ENCODE measurements at places on chromosomes 12 and 14.

DNA sequence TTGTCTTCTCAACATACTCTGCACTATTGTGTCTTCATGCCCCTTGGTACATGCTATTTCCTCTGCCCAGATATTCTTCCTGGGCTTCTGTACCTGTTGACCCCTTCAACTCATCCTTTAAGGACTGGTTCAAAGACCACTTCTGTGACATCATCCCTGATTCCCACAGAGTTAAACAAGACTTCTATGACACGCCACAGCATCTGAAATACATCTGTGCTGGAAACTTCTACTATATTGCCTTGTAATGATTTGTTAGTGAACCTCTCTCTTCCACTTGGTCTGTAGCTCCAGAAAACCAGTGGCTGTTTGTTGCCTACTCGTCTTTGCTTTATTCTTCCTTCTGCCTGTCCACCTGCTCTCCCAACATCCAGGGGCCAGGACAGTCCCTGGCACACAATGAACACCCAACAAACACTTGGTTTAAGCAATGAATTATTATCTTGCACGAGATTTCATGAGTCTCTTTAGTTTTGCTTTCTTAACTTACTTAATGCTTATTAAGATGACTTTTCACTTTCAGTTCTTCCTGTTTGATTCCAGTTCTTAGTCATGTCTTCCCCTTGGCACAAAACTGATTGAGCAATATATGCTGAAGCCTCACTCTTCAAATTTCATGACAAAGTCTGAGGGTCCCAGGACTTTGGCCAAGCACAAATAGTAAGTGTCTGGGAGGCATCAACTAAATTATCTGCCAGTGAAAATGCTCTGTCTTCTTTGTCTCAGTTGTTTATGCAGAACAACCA, 485.9 kb downstream of the APAF1 start:
- no peak for DNase-seq

- no peak for DNase-seq
These were observed 99.9 kb upstream of the MAP1LC3B2 start for GRCh38 chr12:116459011-116459875.

DNA sequence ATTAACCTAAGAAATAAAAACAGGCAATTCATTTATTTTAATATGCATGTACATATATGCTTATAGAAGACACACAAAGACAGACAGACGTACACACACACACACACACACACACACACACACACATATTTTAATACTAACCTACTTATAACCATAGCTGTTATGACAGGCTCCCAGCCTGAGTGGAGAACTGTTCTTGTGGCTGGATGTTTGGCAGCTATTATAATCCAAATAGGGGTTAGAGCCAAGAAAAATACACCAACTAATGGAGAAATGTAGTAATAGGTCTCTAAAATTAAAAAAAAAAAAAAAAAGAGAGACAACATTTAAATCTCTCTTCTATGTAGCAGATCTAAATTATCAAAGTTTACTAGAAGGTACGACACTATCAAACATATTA, 91.8 kb downstream of the SLC41A2 start:
- no peak for DNase-seq

DNA sequence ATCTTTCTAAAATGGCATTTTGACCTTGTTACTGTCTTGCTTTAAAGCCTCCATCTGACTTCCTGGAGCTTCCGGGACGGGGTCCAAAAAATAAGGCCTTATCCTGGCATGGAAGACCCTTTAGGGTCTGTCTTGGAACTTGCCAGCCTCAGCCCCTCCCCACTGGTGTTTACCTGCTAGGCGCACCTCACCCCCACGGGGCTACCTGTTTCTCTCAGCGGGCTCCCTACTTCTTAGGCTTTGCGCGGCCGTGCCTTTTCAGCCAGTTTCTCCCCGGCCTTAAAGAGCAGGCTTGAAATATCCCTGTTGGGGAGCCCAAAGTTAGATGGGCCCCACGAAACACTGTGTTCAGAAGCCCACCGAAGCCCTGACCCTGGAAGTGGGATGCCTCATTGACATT, 5.1 kb downstream of the RTL1 start:
- DNase-seq, result no peak

DNA sequence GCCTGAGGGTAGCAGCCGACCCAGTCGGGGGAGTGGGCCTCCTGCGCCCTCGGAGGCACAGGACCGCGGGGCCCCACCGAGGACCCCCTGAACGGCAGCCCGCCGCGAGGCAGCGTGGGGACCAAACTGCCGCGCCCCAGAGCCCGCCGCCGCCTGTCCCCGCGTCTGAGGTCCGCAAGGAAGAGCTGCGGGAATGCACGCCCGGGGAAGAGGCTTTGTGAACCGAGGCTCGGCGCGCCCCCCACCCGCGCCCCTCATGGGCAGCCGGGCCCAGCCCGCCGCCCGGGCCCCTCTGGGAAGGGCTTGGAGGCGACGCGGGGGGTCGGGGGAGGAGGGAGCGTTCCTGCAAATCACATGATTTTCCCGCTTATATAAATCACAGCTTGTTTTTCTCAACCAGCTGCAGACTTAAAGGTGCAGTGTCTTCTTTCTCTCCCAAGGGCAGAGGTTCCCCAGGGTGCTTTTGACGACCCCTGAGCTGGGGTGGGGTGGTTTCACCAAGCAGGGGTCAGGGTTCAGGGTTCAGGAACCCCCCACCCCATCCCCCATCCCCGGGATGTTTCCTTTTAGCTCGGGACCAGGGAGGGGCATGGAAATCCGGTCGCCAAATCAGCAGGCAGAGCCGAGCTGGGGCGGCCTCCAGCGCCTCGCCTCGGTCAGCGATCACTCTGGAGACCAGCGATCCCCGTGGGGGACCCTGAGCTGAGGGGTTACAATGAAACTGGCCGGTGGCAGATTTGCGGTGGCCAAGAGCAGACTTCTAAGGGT, 44.7 kb upstream of the ATP23 start:
- DNase-seq, result no peak

DNA sequence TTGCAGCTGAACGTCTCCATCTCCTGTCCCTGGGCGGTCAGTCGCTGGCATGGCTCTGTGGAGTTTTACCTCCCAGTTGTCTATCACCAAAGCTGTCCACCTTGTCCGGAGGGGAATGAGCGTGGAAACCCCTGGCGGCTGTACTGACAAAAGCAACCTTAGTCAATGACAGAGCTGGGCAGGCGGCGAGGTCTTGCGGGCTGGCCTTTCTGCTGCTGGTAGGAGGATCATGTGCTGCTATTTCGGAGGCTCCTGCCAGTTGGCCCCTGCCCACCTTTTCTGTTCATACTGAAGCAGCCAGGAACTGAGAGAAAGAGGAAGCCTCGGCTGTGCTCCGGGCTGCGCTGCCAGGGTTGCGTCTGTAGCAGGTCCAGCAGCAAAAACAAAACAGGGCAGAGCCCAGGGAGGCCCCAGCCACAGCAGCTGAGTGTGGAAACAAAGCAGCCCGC, 57.7 kb downstream of the HMGA2 start:
- no peak for DNase-seq

DNA sequence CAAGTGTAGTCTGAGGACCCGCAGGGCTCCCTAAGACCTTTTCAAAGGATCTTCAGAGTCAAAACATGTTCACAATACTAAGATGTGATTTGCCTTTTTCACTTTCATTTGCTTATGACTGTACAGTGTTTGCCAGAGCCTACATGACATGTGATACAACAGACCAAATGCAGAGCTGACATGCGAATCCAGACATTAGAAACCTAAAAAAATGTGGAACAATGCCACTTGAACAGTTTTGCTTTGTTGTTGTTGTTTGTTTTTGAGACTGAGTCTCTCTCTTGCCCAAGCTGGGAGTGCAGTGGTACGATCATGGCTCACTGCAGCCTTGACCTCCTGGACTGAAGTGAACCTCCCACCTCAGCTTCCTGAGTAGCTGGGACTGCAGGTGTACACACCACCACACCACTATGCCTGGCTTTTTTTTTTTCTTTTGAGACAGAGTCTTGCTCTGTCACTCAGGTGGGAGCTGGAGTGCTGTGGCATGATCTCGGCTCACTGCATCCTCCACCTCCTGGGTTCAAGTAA, 5.3 kb upstream of the RAB35 start:
- no peak for DNase-seq

DNA sequence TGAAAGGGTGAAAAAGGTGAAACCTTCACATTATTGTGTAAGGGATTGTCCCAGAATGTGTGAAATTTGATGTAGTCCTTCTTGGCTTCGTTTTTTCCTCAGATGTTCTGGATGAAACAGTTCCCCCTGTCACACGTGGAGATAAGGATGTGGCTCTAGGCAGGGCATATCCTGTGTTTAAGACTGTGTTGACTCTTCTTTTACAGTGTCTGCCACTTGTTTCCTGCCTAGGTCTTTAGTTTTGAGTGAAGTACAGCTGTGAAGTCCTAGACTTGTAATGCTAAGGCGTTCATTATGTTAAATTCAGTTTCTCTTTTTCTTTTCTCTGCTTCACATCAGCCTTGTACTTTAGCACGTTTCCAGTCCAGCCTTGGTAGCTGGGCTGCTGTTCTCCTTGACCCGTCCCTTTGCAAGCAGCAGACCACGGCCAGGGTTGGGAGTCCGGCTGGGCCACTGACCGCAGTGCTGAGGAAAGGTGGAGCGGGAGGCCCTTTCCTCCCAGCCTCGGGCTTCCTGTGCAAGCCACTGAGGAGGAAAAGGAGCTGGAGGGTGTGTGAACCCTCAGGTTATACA, 59.1 kb downstream of the RASSF3 start:
- DNase-seq, result no peak

DNA sequence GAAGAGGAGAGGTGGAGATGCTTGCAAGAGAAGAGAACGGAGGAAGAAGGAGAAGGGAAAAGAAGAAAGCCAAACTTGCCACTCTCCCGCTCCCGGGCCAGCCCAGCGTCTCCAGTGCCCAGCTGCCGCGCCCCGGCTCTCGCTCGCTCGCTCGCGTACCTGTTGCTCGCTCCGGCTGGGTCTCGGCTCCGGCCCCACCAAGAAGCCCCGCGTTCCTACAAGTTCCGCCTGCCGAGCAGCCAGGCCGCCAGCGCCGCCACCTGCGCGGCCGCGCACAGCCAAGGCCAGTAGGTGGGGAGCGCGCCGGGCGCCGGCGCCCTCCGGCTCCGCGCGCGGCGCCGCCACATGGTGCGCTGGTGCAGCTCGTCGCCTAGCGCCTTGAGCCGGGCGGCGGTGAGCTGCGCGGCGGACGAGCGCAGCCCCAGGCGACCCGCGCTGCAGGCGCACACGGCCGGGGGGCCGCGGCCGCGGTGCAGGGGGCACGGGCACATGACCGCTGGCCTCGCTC, 370 bp downstream of the HRK start:
- peak; percentile 25 for DNase-seq

- no peak for DNase-seq
These were observed 50.1 kb downstream of the CD9 start for GRCh38 chr12:6250343-6250742.

GRCh38 chr12:4011597-4011996, 138.4 kb upstream of the PARP11 start:
- no peak for DNase-seq

- no peak for DNase-seq
These were observed 881.8 kb downstream of the FSCB start for GRCh38 chr14:43625294-43625693.

DNA sequence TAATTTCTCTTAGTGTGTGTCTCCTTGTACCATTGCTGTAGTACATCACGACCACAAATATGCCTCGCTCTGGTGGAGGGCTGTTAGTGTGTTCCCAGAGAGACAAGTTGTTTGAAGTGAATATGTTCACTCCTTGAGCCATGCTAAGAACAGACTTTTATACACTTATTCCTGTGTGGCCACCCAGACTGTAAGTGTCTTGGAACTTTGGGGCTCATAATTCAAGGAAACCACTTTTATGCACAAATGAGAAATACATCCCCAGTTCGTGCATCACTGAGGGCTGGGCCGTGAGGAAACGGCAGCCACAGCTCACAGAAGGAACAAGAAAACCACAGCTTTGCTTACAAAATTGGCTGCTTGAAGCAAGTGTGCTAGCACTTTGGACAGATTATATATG, 362.2 kb upstream of the DDHD1 start:
- no peak for DNase-seq

DNA sequence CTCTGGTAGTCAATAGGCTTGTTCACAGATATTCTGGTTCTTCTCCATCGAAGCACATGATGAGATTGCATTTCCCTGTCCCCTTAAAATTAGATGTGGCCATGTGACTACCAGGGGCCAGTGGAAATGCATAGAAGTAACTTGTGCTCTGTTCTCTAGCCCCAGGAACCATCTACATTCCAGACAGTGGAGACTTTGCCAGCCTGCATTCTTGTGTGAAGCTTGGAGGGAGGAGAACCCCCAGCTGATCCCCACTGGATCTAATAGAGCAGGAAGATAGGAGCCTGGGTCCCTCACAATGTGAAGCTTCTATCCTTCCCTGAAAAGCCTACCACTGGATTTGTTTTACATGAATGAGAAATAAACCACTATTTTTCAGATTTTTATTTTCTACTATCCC, 130.1 kb downstream of the KITLG start:
- DNase-seq, result no peak

DNA sequence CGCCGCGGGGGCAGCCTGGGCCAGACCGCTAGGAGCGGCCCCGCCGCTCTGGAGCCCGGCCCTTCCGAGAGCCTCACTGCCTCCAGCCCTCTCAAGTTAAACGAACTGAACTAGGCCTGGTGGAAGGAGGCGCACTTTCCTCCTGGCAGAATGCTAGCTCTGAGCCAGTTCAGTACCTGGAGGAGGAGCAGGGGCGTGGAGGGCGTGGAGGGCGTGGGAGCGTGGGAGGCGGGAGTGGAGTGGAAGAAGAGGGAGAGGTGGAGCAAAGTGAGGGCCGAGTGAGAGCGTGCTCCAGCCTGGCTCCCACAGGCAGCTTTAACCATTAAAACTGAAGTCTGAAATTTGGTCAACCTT, 5.3 kb downstream of the LTB4R start:
- no peak for DNase-seq

- DNase-seq, result no peak
These were observed at the start of gene CKB for GRCh38 chr14:103522649-103523574. CKB (minus strand) TSS chr14:103522830; CDS start chr14:103522493, 337 bp downstream.

DNA sequence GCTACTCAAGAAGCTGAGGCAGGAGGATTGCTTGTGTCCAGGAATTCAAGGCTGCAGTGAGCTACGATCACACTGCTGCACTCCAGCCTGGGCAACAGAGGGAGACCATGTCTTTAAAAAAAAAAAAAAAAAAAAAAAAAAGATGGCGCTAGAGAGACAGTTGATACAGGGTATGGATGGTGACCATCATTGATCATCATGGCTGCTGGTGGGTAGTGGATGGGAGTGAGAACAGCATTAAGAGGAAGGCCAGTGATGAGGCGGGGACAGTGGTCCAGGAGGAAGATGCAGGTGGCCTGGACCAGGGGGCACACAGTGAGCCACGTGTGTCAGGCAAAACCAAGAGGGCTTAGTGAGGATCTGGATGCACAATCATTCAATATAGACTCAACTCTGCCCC, 26.8 kb upstream of the MAP1LC3B2 start:
- DNase-seq, result no peak

GRCh38 chr12:68231229-68231628, 5.6 kb upstream of the IL26 start:
- no peak for DNase-seq

DNA sequence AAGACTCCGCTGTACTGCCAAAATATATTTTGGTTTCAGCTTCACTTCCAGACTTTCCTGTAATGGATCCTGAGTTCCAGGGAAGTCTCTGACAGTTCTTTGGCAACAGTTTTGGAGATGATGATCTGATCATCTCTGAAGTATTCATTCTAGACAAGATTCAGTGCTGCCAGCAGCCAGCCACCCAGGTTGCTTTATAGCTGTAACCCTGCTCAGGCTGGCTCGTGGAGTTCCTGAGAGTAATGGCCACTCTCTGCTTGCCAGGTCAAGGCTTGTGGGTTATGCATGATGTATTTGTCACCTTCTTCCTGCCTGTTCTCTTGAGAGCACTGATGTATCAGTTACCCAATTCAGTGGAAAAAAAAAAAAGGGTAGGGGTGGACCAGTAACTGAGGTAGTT, 124.3 kb downstream of the PPHLN1 start:
- DNase-seq, result no peak

- DNase-seq, result no peak
These were observed 84.5 kb upstream of the EGLN3 start for GRCh38 chr14:34035177-34035933.

GRCh38 chr12:52232203-52232673, 805 bp upstream of the KRT7 start:
- DNase-seq, result no peak

All from stimulated activated CD4-positive, alpha-beta T cell treated with anti-CD3 and anti-CD28 coated beads, Interleukin-12 subunit alpha, Interleukin-12 subunit beta, amount 100 ng/mL, for 4 hours (primary cell).